ENCODE measurements at places on chromosomes 11 and 22.
A peak's percentile ranks its signal among the peaks of the same experiment; 100 is the strongest.

DNA sequence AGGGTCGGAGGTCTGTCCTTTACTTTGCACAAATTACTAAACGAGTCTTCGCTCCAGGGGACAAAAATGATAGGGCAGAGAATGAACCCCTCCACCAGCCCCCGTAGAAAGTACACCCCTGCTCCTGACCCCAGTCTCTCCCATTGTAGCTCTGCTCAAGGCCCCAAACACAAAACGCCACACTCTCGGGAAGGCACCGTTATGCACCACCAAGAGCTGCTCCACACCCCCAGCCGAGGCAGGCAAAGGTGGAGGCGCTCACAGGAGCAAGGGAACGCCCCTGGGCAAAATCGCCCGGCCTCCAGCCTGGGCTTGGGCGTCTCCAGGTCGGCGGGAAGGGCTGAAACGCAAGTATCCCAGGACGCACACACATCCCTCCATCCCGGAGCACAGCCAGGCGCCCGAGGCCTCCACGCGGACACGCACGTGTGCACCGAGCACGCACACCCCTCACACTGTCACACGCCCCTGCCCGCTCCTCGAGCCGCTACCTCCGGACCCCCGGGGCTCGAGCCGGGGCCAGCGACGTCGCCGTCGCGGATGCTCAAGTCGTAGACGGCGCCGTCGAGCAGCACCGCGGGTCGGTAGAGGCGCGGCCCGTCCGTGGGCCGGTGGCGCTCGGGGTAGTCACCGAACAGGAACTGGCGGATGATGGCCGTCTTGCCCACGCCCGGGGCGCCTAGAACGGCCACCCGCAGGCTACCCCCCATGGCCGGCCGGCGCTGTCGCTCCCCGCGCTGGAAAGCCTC is 786 bp downstream of the RASL10A start:
- DNase-seq: no peak

DNA sequence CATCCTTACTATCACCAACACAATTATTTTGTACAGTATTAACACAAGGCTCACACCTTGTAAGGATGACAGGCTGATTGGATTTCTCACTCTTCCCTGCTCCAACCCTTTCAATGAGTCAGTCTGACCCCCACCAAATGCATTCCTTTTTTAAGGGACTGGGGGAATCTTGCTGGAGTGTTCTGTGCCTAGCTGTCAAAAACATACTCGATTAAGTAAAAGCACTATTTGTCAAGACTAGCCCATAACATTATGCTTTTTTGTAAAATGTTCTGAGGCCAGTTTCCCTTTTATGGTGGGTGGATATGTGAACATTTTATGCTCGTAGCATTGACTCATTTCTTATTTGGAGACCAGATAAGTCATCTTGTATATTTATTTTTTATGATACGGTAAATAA is 87.2 kb downstream of the PDHX start:
- DNase-seq: no peak

- no peak for DNase-seq
Measured at GRCh38 chr11:65160643-65161042, 9.4 kb upstream of the SPDYC start.

DNA sequence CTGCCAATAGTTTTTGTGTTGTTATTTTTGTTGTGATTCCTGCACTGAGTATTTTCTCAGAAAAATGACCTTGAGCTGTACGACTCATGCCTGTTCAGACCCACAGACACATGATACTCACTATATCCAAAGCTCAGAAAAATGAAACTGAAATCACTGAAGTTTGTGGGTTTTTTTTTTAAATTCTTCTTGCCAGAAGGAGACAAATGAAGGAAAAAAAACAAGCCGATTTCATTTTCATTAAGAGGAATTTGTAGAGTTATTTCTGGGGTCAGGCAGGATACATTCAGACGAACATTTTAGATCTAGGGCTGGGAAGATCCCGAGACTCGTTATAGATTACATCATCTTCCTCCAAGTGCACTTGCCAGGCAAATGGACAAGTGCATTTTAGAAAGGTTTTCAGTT is 60.4 kb downstream of the BMAL1 start:
- DNase-seq: no peak

DNA sequence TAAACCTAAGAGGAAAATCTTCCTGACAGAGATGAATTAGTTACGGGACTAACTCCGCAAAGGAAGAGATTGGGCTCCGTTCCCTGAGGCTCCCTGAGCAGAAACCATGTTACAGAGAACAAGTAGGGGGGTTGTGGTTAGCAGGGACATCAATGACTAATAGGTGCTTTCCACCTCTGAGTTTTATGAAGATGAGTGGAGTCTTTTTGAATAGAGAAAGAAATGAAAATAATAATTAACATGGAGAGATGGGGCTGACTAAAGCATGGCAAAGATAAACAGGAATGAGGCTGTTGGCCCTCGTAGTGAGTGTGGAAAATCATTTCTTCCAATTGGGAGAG is 47.5 kb upstream of the PICALM start:
- peak; percentile 93 for DNase-seq

- peak; percentile 3 for DNase-seq
Measured at GRCh38 chr11:68412593-68413475, 47.7 kb upstream of the PPP6R3 start.

- no peak for DNase-seq
Measured at GRCh38 chr11:122190768-122191167, 74.8 kb upstream of the BLID start.

DNA sequence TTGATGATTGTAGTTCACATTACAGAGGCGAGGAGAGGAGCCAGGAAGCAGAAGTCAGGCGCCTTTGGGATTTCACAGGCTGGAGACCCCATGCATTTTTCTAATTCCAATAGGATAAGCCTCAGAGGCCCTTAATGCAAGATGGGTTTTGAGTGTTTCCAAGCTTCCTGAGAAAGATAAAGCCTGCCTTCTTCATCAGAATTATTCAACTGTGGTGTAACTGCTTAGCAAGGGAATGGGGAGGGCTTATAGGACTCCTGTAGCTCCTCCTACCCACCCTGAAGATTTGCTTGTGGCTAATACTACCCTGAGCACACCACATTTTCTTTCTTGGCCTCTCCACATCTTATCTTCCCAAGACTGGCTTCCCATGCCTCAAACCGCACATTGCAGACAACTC is 151.1 kb upstream of the ISX start:
- DNase-seq: no peak

GRCh38 chr22:37219533-37219932 is 7.3 kb upstream of the SSTR3 start:
- no peak for DNase-seq

GRCh38 chr22:47275605-47276449 is 513.4 kb downstream of the TBC1D22A start:
- DNase-seq: no peak

DNA sequence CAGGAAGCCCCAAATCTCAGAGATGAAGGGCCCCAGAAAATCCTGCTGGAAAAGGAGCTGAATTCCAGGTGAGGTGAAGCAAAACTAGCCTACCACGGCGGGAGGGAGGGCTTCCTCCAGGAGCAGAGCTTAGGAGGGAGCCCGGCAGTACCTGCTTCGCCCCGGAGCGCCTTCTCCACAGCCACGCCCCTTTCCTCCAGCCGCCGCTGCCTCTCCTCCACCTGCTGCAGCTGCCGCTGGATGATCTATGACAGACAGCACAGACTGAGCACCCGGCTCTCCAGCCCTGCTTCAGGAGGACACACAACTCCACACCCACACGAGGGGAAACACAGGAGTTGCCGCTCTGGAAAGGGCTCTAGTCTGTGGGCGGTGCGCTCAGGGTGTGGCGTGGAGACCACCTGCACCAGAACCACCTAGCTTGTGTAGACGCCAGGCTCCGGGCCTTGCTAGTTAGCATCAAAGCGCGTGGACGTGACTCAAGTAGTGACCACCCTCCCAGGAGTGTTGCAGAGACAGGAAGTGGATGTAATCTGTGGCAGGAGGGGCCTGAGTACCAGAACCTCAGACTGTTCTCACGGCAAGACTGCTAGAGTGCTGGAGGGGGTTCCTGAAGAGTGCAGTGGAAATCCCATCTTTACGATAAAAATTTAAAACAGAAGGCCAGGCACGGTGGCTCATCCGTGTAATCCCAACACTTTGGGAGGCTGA is 34.6 kb upstream of the BID start:
- no peak for DNase-seq

DNA sequence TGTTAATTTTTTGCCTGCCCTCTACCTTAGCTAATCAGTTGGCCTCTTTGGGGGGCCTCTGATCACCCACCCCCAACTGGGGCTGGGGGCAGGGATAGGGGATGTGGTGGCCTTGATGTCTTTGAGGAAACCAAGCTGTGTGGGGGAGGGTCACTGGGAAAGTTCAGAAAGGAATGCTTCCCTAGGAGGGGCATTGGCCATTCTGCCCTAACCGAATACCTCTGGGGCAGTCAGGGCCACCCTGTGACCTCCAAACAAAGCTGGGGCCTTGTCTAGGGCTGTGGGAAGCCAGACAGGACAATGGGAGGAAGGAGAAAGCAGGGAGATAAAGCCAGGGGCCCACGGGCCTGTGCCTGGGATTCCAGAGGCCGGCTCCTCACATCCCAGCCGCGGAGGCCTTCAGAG is 97.5 kb downstream of the TSPAN18 start:
- DNase-seq: no peak

- no peak for DNase-seq
Measured at GRCh38 chr11:63020671-63021291, 5.1 kb upstream of the SLC22A8 start.

GRCh38 chr11:57978686-57979531 is 44.8 kb upstream of the OR9Q1 start:
- DNase-seq: peak; percentile 16

- no peak for DNase-seq
Measured at GRCh38 chr11:122681735-122682134, 26.2 kb downstream of the UBASH3B start.

DNA sequence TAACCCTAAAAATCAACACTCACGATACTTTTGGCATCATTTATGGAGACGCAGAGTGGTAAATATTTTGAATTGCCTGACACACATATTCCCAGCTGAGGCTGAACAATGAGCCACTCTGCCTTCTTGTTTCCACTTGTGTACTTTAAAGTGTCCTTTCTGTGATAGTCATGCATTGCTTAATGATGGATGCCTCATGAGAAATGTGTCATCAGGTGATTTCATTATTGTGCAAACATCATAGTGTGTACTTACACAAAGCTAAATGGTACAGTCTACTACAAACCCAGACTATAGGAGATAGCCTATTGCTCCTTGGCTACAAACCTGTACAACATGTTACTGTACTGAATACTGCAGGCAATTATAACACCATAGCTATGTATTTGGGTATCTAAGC is 44.2 kb downstream of the MRE11 start:
- peak; percentile 94 for DNase-seq

GRCh38 chr11:93274851-93275250 is 55.7 kb upstream of the DEUP1 start:
- no peak for DNase-seq

GRCh38 chr11:78800756-78801155 is 226.1 kb upstream of the NARS2 start:
- no peak for DNase-seq

GRCh38 chr22:23106906-23107367 is 34.9 kb downstream of the RSPH14 start:
- DNase-seq: no peak

GRCh38 chr22:40436505-40437431 is 66.4 kb downstream of the SGSM3 start:
- peak; percentile 46 for DNase-seq

DNA sequence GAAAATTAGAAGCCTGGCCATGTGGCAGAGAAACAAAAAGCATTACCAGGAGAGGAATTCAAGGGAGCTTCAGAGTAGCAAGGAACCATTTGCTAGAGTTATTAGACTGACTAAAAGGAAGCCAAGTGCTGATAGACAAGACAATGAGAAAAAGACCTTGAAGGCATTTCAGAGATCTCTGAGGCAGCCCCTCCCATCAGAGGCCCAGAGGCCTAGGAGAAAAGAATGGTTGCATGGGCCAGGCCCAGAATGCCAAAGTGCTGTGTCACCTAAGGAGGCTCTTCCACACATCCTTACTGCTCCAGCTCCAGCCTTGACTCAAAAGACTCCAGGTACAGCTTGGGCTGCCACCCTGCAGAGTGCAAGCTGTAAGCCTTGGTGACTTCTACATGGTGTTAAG is 61.8 kb upstream of the POU2AF2 start:
- peak; percentile 78 for DNase-seq

- DNase-seq: peak; percentile 78
Measured at GRCh38 chr11:94563176-94563847, 3.9 kb upstream of the PIWIL4 start.

GRCh38 chr11:62501432-62501891 is 45.1 kb downstream of the AHNAK start:
- DNase-seq: no peak

DNA sequence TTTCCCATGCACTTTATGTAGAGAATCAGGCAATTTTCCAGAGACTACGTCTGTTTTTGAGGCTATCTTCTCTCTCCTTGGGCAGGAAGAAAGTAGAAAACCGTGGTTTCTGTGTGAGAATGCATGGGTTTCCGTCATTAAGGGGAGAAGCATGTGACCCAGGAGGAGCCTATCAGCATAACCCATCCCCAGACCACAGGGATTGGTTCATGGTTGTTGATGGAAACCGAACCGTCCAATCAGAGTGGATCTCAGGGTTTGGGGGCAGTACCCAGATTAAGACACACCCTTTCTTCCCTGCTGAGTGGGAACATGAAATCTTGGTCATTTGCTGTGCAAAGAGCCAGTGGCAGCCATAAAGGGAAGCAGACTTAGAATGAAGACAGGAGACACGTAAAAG is 517.8 kb downstream of the MN1 start:
- DNase-seq: no peak

DNA sequence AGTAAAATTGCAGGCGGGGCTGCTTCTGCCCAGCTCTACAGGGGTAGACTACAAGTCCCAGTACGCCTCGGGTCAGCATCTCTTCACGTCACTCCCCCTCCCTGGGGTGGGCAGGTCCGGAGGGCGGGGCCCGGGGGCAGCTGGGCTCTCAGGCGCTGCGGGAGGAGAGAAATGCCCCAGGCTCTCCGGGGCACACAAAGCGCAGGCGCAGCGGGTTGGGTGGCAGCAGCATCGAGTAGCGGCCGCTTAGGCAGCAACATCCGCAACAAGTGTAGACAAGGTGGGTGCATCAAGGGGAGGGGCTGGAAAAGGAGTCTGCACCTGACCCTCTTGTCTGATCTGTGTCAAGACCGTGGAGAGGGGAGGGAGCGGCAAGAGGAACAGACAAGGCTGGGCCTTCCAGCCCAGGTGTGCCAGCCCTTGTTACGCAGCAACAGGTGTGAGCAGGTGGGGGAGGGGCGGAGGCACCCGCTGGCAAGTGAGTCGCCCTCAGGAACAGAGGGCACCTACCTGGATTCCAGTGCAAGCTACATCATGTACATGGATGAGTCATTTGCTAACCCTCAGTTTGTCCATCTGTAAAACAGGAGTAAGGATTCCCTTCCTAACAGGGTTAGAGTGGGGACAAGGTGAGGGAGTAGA is 1.2 kb downstream of the PLEKHB1 start:
- DNase-seq: peak; percentile 70

- DNase-seq: no peak
Measured at GRCh38 chr11:100680070-100680469, 7.0 kb upstream of the ARHGAP42 start.

Data from foreskin keratinocyte (primary cell).